ENCODE measurements at places on chromosomes 2 and 18. TPM values are rescaled to one million over a fixed set of nuclear protein-coding genes. Genes with fewer than 3 reads are reported as not detected.

LYG2 gene
- not detected for total RNA-seq

DNA sequence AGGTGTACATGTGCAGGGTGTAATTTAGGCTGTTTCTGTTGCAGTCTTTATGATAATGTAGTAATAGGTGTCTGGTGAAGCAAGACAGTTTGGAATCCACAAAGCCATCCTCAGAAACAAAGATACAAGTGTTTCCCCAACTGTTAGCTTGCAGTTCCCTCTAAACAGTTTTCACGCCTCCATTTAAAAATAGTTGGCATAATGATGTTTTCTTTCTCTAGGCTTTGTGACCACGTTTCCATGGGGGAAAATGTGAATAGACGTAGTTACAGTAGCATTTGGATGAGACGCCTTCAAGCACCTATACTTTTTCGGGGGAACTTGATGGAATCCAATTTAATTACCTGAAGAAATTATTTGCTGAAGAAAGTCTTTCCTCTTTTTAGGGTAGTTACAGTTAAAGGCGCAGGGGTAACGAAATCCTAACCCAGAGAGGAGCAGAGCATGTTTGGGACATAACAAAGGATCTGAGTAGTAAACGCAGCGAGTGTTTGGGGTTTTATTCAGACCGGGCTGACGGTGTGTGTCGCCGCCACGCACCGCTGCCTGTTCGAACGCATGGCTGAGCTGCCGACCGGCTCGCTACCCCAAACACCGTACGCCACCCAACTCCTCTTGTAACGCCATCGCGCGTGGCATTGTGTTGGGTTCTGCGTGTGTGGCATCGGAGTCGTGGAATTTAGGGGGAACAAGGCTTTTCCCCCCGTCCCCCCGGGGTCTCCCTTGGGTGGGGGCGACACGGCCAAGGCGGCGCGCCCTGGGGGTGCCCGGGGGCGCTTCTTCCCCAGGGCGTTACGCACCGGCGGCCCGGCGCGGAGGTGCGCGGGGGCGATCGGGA is 681 bp upstream of the NRP2 start:
- H3K4me1 ChIP-seq = peaks cover 28% of the 10 kb centered on the region
- H3K27me3 ChIP-seq = peaks cover 50% of the 10 kb centered on the region
- H3K27ac ChIP-seq = no peak overlapping the region
- H3K36me3 ChIP-seq = no peaks in the 10 kb centered on the region
- H3K4me3 ChIP-seq = peak overlapping the region; percentile 66

DNA sequence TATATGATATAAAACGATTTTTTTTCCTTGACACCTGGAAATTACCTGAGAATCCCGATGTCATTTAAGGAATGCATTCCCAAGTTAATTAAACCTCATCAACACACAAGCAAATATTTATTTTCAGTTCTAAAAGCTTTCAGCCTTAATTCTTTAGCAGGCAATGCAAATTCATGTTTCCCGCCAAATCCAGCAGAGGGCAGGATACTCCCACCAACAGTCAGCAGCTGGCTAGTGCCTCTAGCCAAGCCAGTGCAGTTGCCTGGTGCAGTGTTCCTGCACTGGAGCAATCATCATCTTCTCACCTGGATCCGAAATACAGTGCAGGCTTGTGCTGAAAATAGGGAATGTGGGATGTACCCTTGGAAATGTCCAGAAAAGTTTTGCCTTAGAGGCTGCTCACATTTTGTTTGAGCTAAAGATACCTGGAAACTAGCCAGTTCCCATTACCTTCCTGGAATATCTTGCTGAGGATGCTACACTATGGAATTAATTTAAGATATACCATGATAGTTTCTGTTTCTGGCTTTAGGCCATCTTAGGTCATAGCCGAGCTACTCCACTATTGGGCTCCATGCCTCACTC is 48.4 kb upstream of the CYTIP start:
- H3K27me3 ChIP-seq = no peaks in the 10 kb centered on the region
- no peak overlapping the region for H3K4me3 ChIP-seq
- peaks cover 62% of the 10 kb centered on the region for H3K4me1 ChIP-seq
- H3K36me3 ChIP-seq = no peaks in the 10 kb centered on the region
- peak; percentile 89 for DNase-seq
- no peak overlapping the region for H3K27ac ChIP-seq

TSGA10 gene
- total RNA-seq = 7.2 TPM

STK39 gene
- total RNA-seq = 43.1 TPM

- H3K4me1 ChIP-seq = no peaks in the 10 kb centered on the region
- H3K4me3 ChIP-seq = no peak overlapping the region
- H3K27ac ChIP-seq = no peak overlapping the region
- no peaks in the 10 kb centered on the region for H3K36me3 ChIP-seq
- no peak for DNase-seq
Measured at GRCh38 chr2:145190031-145190703, 670.2 kb upstream of the ZEB2 start.

GRCh38 chr2:166464187-166464586 is 29.9 kb downstream of the SCN7A start:
- H3K4me3 ChIP-seq = no peak overlapping the region
- no peak overlapping the region for H3K27ac ChIP-seq
- H3K4me1 ChIP-seq = no peaks in the 10 kb centered on the region
- no peaks in the 10 kb centered on the region for H3K27me3 ChIP-seq
- no peaks in the 10 kb centered on the region for H3K36me3 ChIP-seq
- DNase-seq = no peak

DNA sequence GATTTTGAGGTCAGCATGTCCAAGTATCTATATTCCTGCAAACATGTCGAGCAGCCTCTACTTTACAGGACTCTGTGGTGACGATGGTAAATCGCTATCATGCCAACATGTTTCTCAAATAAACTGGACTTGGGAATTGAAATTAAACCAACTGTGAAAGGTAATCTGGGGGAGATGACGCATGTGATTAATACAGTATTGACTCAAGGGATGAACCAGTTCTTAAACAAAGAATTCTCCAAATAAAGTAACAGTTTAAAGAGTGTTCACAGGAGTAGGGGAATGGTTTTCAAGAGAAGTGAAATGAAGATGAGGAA is 54.3 kb downstream of the THUMPD2 start:
- no peak overlapping the region for H3K27ac ChIP-seq
- no peaks in the 10 kb centered on the region for H3K36me3 ChIP-seq
- H3K27me3 ChIP-seq = peaks cover 7% of the 10 kb centered on the region
- peaks cover 2% of the 10 kb centered on the region for H3K4me1 ChIP-seq

ATAD2B gene
- 12.9 TPM for total RNA-seq

GRCh38 chr2:138035608-138036217 is 71.4 kb downstream of the HNMT start:
- H3K27ac ChIP-seq = no peak overlapping the region
- H3K4me1 ChIP-seq = no peaks in the 10 kb centered on the region
- no peak for DNase-seq
- H3K4me3 ChIP-seq = no peak overlapping the region

DNA sequence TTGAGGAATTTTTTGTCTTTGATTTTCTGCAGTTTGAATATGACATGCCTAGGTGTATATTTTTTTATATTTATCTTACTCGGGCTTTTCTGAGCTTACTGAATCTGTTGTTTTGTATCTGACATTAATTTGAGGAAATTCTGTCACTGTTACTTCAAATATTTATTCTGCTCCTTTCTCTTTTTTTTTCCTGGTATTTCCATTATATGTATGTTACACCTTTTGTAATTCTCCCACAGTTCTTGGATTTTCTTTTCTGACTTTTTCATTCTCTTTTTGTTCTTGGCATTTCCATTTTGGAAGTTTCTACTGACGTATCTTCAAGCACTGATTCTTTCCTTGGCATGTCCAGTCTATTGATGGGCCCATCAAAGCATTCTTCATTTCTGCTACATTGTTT is 24.1 kb upstream of the SKA1 start:
- no peak overlapping the region for H3K27ac ChIP-seq

- no peaks in the 10 kb centered on the region for H3K27me3 ChIP-seq
- no peak for DNase-seq
- H3K27ac ChIP-seq = no peak overlapping the region
- H3K4me1 ChIP-seq = no peaks in the 10 kb centered on the region
- no peak overlapping the region for H3K4me3 ChIP-seq
- no peaks in the 10 kb centered on the region for H3K36me3 ChIP-seq
Measured at GRCh38 chr2:150255528-150255927, 231.9 kb downstream of the RND3 start.

SERPINB5 gene
- total RNA-seq = not detected

DNA sequence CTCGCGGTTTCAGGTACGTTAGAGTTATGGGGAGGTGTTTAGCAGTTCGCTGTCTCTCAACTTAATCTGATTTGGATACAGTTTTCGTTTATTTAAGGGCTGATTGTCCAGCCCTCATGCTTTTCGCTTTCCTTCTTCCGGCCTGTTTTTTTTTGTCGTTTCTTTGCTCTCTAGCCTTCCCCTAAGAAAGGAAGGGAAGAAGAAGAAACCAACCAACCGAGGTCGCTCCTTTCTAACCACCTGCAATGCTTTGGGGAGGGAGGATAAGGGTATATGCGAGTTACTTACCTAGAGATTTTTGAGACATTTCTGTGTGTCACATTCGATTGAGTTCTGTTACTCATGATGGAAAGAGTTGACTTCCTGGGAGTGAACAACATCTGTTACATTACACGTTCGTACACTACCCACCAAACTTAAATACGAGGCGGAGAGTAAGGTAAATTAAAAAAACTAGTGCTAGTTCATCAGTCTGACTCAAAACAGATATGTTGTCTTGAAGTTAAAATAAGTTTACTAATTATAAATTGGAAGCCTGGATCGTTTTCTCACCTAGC is 918 bp downstream of the EIF5B start:
- H3K4me3 ChIP-seq = no peak overlapping the region
- peaks cover 56% of the 10 kb centered on the region for H3K4me1 ChIP-seq
- H3K36me3 ChIP-seq = no peaks in the 10 kb centered on the region
- H3K27ac ChIP-seq = no peak overlapping the region
- no peaks in the 10 kb centered on the region for H3K27me3 ChIP-seq
- peak; percentile 9 for DNase-seq

- DNase-seq = no peak
- no peaks in the 10 kb centered on the region for H3K4me1 ChIP-seq
- peaks cover 5% of the 10 kb centered on the region for H3K27me3 ChIP-seq
- no peak overlapping the region for H3K27ac ChIP-seq
Measured at GRCh38 chr2:3102922-3103569, 274.6 kb downstream of the EIPR1 start.

DNA sequence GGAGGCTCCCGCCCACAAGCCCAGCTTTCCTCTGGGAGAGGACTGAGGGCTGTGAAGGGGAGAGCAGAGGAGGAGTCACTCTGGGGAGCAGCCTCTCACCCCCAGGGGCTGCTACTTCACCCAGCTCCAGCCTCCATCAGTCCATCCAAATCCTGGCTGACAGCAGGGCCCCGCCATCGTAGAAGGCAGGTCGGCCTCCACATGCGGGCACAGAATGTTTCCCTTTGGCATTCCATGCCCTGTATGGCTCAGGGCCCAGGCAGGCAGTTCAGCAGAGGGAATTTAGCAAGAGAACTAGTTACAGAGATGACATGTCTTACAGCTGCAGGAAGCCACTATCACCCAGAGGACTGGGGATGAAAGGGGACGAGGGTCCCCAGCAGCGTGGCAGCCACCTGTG is 6.4 kb upstream of the ODC1 start:
- H3K27ac ChIP-seq = no peak overlapping the region
- H3K27me3 ChIP-seq = no peaks in the 10 kb centered on the region
- H3K4me1 ChIP-seq = peaks cover 18% of the 10 kb centered on the region
- no peak for DNase-seq

DNA sequence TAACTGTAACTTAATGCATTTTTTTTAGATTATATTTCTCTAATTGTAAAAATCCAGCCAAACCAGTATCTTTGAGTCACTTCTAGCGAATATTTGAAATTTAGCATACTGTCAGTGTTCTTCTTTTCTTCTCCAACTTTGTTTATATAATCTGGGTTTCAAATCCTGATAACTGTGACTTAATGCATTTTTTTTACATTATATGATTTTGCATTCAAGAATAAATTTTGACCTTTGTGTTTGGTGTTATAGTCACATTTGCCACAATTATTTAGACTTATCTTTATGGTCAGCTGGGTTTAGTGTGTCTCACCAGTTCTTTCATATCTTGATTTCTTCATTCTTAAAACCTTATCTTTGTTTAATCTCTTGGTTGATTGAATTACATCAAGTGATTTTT is 345.7 kb downstream of the SLC4A3 start:
- no peak for DNase-seq
- no peaks in the 10 kb centered on the region for H3K36me3 ChIP-seq
- H3K27me3 ChIP-seq = peaks cover 2% of the 10 kb centered on the region

GRCh38 chr2:3313781-3314375 is 63.7 kb downstream of the EIPR1 start:
- no peaks in the 10 kb centered on the region for H3K27me3 ChIP-seq
- H3K4me1 ChIP-seq = peaks cover 6% of the 10 kb centered on the region

DNA sequence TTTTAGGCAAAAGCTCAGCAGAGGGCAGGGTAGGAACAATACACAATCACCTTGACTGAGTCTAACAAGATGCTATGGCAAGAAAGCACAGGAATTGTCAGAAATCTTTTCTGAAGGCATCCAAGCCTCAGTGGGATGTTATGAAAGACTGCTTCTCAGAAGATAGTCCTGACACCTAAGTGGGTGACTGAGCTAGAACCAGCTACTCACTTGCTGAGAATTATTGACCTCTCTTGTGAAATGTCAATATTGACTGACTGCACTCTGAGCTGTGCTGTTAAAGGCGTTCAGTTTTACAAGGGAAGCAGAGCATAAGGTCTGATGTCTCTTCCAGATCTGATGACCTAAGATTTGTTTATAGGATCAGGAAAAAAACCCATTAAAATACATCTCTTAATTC is 46.1 kb downstream of the TACR1 start:
- no peak for DNase-seq
- no peaks in the 10 kb centered on the region for H3K4me1 ChIP-seq
- no peaks in the 10 kb centered on the region for H3K27me3 ChIP-seq
- peaks cover 3% of the 10 kb centered on the region for H3K36me3 ChIP-seq

NYAP2 gene
- total RNA-seq = not detected

L3MBTL4 gene
- total RNA-seq = 0.05 TPM

GRCh38 chr18:23827681-23828080 is 138.4 kb downstream of the LAMA3 start:
- no peak overlapping the region for H3K27ac ChIP-seq
- H3K36me3 ChIP-seq = no peaks in the 10 kb centered on the region
- H3K4me3 ChIP-seq = no peak overlapping the region
- no peaks in the 10 kb centered on the region for H3K27me3 ChIP-seq
- peaks cover 37% of the 10 kb centered on the region for H3K4me1 ChIP-seq

SPIRE1 gene
- 1.3 TPM for total RNA-seq

- peaks cover 9% of the 10 kb centered on the region for H3K4me1 ChIP-seq
- H3K27ac ChIP-seq = no peak overlapping the region
- DNase-seq = no peak
- peaks cover 44% of the 10 kb centered on the region for H3K27me3 ChIP-seq
- no peaks in the 10 kb centered on the region for H3K36me3 ChIP-seq
Measured at GRCh38 chr2:110731064-110731463, 1.3 kb upstream of the ACOXL start.

GRCh38 chr2:19378939-19379338 is 20.5 kb upstream of the OSR1 start:
- no peak overlapping the region for H3K4me3 ChIP-seq
- no peaks in the 10 kb centered on the region for H3K4me1 ChIP-seq
- DNase-seq = no peak
- H3K36me3 ChIP-seq = no peaks in the 10 kb centered on the region
- H3K27ac ChIP-seq = no peak overlapping the region
